ENCODE measurements at places on chromosomes 2 and 18.

GRCh38 chr2:36951027-36951518, 15.3 kb downstream of the STRN start:
- DNase-seq, result no peak

DNA sequence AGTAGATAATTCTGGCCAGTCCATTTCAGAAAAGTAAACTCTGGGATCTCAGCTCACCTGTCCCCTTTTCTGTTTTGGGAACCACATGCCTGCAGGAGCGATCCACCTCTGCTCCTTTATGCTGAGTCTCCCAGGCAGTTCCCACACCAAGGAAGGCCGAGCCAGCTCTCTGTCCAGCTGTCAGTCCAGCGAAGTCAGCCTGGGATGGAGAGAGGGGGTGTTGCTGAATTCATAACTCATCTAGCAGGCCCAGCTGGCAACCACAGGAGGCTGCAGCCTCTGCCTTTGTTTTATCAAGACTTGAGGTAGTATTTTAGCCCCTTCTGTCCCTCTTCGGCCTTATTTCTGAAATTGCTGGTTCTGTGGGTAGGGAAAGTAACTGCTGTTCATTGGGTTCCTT, 209.9 kb downstream of the ARL4C start:
- no peak for DNase-seq

- DNase-seq, result no peak
These were observed 122.5 kb downstream of the PLA2R1 start for GRCh38 chr2:159939946-159940345.

DNA sequence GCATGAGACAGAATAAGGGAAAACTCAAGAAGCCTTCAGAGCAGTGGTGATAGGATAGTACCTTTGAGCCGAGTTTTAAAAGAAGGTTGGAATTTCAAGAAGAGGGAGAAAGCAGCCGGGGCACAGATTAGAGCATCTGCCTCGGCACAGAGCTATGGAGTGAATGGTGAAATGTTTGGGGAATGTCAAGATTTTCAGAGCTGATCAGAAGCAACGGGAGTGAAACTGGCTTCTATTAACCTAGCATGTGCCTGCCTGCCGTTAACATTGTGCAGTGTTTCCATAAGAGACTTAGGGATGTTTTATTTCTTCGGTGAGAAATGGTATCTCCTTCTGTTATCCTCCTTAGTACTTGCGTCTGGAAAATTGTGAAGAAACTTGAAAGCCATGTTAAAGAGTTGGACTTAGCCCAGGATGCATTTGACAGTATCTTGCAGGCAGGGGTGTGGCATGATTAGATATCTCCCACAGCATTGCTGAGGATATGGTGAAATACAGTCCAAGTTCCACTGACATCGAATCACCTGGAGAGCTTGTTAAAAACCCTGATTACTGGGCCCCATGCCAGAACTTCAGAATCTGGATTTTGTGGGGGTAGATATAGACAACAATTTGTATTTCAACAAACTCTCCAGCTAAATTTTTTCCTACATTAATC, 96.8 kb upstream of the PPP1CB start:
- peak; percentile 55 for DNase-seq

GRCh38 chr2:167258712-167259111, 370.4 kb downstream of the XIRP2 start:
- no peak for DNase-seq

GRCh38 chr2:16003809-16004208, 63.5 kb downstream of the MYCN start:
- DNase-seq, result no peak

GRCh38 chr18:31097666-31098065, 4.6 kb downstream of the DSC2 start:
- no peak for DNase-seq

DNA sequence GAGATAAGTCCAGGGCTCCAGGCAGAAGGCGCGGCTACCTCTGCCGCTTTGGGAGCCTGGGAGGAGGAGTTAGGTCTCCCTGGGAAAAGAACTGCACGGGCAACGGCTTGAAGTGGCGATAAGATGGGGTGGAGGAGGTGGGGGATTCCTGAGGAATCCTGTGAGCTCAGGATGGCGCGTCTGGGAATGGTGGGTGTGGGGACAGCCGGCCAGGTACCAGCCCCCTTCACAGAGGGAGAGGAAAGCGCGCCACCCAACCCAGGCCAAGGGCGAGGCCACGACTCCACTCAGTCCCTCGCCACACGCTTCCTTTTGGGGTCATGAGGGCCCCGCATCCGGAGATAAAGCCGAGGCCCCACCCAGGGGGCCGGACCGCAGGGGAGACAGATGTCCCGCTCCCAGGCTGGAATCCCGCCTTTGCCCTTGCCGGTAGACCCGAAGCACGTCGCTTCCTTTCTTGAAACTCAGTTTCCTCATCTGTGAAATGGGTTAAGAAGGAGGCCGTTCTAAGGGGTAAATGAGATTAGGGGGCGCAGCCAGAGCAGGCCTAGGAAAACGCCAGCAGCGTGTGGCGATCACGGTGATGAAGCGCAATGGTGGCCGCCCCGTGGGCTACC, 1.7 kb upstream of the CTDSP1 start:
- peak; percentile 77 for DNase-seq

GRCh38 chr18:36427369-36427768, 129.9 kb downstream of the FHOD3 start:
- no peak for DNase-seq

DNA sequence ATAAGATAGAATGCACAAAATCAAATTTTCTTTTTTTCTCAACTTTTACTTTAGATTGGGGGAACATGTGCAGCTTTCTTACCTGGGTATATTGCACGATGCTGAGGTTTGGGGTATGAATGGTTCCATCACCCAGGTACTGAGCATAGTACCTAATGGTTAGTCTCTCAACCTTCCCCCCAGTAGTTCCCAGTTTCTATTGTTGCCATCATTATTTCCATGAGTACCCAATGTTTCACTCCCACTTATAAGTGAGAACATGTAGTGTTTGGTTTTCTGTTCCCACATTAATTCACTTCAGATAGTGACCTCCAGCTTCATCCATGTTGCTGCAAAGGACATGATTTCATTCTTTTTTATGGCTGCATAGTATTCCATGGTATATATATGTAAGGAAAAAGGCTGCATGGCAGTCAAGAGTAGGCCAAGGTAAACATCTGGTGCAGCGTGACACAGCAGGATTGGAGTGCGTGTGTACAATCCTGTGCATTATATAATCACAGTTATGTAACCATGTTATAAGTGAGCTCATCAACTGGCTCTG, 10.5 kb upstream of the C2orf42 start:
- no peak for DNase-seq

DNA sequence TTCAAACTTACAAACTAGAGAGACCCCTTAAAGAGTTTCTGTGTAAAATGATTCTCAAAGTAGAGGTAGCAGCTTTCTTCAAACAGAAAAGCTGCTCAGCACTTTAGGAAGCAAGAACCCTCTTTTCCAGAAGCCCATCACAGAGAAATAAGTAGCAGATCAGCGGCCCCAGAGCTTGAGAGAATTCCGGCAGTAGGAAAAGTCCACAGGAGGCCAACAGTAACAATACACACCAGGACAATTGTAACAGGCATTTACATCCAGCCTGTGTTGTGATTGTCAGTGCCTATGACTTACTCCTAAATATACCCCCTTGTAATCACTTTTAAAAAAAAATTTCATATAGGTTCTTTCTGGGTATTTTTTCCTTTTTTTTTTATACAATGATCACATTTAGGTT, 161.4 kb upstream of the ACVR2A start:
- DNase-seq, result no peak

GRCh38 chr2:42256505-42256904, 87.4 kb downstream of the EML4 start:
- no peak for DNase-seq

GRCh38 chr2:175080479-175080878, 75.3 kb upstream of the CHN1 start:
- no peak for DNase-seq

DNA sequence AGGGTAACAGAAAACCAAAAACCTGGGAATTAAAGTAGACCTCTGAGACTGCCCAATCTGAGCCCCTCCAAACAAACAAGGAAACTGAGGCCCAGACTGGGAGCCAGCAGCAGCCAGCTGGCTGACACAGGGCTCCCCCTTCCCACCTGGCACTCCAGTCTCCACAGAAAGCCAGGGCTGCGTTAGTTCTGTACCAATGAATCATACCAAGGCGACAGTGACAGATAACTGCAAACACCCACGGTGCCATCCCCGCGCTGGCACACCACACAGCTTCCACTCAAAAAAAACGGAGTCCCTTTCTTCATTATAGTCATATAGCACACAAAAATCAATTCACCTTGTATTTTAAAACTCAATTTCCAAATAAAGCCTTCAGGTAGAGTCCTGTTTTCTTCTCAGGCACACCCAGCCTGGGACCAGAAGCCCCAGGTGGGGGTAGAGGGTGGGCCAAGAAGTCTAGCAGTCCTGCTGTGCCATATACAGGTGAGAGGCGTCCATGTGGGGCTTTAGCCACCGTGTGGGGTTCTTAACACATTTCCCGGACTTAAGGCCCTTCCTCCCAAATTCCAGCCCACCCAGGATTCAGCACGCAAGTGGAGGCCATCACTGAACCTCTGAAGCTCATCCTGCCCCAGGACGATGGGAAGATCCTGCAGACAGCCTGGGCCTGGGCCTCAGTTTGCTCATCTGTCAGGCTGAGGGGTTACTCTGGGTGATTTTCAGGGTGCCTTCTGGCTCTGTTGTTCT, 1.2 kb downstream of the PER2 start:
- DNase-seq, result no peak

GRCh38 chr2:170716851-170717598, 1.9 kb downstream of the SP5 start:
- DNase-seq, result peak; percentile 32
